Muscle of back (tissue), 13 donors: ENCODE measurements at places on chromosomes 1 and 21. TPM values are rescaled to one million over a fixed set of nuclear protein-coding genes. Genes with fewer than 3 reads are reported as not detected.
A peak's percentile ranks its signal among the peaks of the same experiment; 100 is the strongest.

DNA sequence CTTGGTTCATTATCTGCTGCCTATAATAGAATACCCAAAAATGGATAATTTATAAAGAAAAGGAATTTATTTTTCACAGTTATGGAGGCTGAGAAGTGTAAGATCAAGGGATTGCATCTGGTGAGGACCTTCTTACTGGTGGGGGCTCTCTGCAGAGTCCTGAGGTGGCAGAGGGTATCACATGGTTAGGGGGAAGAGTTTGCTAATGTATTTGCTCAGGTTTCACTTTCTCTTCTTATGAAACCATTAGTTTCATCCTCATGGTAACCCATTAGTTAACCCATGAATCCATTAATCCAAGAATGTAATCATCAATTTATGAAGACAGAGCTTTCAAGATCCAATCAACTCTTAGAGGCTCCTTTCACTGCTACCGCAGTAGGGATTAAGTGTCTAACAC lies 120.6 kb downstream of the DNM3 start:
- DNase-seq: no peak

- no peak for DNase-seq
Observed at GRCh38 chr1:91428182-91428798, 23.7 kb upstream of the HFM1 start.

DNA sequence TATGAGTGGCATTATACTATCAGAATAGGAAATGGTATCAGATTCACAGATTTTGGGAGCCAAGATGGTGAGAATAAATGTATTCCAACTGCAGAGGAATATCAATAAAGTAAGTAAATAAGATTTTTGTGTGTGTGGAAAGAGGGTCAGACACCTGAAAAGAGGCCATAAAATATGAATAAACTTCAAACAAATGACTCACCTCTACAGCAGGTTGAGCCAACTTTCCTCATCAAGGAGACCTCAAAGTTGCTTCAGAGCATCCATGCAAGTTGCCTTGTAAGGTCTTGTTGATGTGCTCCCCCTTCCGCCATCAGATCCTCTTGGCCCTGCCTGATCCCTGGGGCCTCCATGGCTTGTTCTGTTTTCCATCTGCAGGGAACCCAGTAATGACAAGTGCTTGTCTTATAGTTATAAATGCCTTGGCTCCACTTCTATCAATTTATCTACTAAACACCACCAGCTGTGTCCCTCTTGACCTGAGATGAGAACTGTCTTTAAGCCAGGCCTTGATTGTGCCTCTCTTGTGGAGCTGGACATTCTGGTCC lies 775.6 kb downstream of the LTN1 start:
- DNase-seq: no peak

DNA sequence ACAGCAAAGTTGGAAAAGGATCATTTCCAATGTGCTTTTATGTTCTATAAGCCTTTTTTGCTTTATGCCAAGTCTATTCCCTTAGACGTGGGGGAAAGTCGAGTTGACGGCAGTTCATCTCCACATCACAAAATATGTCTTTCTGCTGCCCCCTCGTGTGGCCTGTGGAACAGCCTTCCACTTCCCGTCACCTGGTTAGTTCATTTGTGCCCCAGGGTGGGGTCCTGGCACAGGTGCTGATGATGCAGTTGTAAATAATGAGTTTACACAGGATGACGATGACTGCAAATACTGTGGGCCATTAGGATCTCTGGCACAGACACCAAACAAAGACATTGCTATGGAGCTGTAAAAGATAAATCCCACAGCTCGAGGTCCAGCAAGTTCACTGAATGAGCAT lies 10.0 kb upstream of the OTUD3 start:
- no peak for DNase-seq

DNA sequence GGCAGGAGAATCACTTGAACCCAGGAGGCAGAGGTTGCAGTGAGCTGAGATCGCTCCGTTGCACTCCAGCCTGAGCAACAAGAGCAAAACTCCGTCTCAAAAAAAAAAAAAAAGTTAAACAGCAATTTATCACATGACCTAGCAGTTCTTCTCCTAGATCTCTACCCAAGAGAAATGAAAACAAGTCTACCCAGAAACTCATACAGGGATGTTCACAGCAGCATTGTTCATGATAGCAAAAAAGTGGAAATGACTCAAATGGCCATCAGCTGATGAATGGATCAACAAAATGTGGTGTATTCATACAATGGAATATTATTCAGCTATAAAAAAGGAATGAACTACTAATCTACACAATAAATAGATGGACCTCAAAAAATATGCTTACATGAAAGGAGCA lies 12.2 kb upstream of the ID3 start:
- no peak for DNase-seq

DNA sequence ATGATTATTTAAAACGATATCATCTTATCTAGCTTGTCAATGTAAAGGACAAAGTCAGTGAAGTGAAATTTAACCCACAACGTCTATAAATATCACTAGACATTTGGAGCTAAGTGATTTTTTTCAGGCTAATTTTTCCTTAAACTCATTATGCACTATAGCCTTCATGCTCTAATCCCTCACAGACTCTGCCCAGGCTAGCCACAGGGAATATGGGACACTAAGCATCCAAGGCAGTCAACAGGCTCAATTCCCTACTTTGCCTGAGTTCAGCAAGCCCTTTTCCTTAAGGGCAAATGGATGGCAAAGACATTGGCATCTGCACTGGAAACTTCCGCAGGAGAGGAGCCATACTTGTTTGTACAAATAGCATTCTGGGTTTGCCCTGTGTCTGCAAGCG lies 577.0 kb downstream of the LMO4 start:
- DNase-seq: no peak

- DNase-seq: no peak
Observed at GRCh38 chr1:233479110-233479890, 134.6 kb upstream of the KCNK1 start.

DNA sequence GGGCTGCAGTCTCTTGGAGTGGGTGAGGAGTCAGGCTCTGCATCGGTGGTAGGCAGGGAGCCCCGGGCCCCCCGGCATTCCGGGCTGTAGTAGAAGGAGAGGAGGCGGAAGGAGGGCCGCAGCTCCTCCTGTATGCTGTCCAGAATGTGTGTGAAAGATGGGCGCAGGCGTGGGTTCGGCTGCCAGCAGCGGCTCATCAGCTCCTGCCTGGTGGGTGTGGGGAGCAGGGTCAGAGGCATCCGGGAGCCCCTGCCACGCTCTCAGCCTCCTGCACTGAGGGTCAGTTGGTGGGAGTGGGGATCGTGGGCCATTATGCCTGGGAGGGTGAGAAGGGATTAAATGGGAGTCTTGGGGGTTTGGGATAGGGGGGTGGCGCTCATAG lies 18.0 kb downstream of the INSRR start:
- DNase-seq: no peak

DNA sequence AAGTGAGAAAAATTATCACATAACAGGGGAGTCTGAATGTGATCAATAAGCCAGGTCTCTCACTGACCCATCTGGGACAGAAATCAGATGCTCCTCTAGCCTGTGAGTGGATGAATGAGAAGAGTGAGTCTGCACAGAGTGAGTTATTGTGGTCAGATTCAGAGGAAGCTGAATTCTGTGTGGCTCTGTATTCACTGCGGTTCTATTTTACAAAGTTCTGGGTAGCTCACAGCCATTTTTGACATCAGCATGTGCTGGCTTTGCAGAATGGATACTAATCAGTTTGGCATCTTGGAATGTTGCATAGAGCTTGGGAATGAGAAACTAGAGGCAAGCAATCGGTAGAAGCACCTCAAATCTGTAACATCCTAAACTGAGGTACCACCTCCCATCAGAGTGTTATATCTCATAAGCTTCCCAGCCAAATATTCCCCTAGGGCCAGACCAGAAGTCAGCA lies 3.8 kb downstream of the COLGALT2 start:
- no peak for DNase-seq

DNA sequence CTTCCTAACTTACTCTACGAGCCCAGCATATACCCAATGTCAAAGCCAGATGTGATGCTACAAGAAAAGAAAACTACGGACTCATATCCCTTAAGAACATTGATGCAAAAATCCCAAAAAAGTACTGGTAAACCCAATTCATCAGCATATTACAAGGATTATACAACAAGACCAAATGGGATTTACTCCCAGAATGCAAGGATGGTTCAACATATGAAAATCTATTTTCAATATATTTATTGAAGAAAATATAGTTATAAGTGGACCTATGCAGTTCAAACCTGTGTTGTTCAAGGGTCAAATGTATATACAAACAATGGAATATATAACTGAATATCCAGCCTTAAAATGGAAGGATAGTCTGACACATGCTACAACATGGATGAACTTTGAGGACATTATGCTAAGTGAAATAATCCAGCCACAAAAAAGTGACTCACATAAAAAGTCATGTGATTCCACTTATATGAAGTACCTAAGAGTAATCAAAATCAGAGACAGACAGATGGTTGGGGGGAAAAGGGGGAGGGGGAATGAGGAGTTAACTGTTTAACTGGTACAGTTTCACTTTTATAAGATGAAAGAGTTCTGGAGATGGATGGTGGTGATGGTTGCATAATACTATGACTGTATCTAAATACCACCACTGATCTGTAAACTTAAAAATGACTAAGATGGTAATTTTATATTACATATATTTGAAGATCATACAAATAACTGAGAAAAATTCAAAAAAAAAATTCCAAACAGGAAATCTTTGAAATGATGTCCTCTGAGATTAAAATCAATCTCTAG lies 3.7 kb upstream of the KLF18 start:
- no peak for DNase-seq

DNA sequence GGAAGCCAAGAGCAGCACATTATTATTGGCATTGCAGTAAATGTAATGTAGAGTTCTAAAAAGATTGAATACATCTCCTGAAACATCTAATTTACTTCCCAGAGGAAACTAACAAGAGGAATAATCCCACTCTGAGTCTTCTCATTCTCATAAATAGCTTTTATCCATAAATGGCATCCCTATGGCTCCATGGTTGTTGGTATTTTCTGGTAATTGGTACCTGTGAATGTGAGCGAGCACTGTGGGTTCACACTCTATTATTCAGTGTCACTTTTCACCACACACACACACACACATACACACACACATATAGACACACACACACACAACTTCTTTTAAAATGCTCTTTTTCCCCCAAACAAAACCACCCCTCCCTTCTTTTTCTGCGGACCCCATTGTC lies 4.7 kb upstream of the WLS start:
- no peak for DNase-seq

- DNase-seq: peak; percentile 69
Observed at GRCh38 chr21:30718239-30718909, at the start of gene KRTAP21-3. Gene KRTAP21-3 (minus strand): TSS chr21:30718777. CDS start chr21:30718759, 18 bp downstream.

- peak; percentile 55 for DNase-seq
Observed at GRCh38 chr1:224615861-224616755, at the start of gene CNIH3. Gene CNIH3 (plus strand): TSS chr1:224616317. CDS start chr1:224617175, 858 bp downstream.

DNA sequence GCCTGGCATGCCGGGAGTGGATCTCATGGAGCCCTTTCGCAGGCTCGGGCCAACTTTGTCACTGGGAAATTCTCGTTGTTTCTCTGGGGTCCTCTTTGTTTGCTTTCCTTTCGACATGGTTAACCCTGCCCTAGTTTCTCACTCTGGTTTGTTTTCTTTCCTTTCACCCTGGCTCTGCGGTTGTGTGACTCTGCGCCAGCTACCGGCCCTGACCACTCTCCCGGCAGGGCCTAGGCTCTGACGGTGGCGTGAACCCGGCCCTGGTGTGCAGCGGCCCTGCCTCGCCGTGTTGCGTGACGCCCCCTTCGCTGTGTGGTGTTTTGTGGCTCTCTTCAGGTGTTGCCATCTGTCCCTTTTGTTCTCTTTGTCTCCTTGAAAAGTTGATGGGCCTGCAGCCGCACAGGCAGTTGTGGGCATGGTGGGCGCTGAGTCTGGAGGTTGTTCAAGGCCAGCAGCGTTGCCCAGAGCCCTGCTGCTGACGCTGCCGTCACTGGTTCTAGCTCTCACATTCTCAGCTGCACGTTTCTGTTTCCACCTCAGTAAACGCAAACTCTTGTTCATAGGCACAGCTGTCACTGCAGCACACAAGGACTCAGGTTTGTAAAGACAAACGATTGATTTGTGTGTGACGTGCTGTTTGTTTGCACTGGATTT lies 64.6 kb upstream of the DIP2A start:
- DNase-seq: peak; percentile 19

- no peak for DNase-seq
Observed at GRCh38 chr1:24126018-24126671, 14.2 kb upstream of the MYOM3 start.

DNA sequence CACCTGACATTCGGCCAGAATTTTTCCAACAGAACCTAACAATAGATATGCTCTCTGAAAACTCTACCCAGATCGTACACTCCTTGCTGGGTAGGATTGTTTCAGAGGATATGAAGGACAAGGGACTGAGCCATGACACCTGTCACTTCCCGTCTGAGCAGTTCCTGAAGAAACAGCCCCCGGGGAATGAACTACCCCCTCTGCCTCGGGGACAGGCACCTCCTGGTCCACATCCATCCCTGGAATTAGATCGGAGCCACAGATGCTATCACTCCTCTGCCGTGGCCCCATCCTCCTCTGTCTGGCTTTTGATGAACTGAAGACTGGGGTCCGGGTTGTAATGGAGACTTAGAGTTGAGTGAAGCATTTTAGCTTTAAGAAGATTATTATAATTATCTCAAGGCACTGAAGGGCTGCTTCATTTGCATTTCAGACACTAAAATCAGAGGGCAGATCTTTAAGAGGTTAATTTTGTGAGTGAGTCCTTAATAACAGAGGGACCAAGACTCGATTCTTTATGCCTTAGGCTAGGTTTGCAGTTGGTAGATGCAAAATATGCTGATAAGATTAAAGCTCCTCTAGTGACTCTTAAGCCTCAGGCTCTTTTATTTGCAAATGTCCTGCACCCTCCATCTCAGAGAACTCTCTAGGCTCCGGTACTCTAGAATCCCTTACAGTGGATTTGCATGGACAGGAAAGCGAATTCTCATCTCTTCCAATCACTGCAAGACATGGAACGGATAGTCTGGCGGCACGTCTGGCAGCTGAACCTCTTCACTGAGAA lies 333.8 kb downstream of the KIF26B start:
- no peak for DNase-seq

- no peak for DNase-seq
Observed at GRCh38 chr1:78950826-78951225, 55.7 kb downstream of the ADGRL4 start.

DNA sequence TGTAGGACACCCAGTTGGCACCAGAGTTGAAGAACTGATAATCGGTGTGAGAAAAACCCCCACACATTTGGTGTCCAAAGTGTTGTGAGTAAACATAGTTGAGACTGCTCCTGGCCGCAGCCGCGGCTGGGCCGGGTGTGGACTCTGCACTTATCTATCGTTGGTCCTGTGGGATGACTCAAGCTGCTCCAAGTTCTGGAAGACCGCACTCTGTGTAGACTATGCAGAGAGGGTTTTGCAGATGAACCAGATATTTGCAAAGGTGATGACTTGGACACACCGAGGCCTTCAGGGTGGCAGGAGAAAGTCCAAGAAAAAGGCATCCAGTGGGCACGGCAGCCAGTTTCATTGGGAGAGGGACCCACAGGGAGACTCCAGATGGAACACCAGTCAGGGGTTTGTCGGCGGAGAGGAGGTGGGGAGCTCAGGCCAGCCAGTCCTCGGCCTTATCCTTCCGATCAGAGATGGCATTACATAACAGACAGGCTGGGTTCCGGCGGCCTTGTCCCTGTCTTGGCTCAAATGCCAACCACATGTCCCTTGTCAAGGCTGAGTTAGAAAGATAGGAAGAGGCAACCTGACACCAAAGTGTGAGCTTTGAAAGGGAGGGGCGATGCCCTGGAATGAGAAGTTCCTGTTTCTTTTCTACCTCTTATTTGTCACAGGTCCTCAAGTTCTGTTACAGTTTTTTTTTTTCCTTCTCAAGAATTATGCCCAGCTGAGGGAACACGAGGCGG lies 21.1 kb downstream of the C2CD2 start:
- DNase-seq: no peak

Gene GORAB
- 17.7 TPM for polyA plus RNA-seq

Gene ANKRD35
- polyA plus RNA-seq: 1.8 TPM

Gene SLC22A15
- 1.2 TPM for polyA plus RNA-seq

Gene ALPL
- polyA plus RNA-seq: 3.9 TPM

Gene TRIM46
- polyA plus RNA-seq: 0.27 TPM
